Sciatic nerve (tissue), 2 donors: ENCODE measurements at places on chromosomes 1 and 21.

- no peak for DNase-seq
Measured at GRCh38 chr1:204503122-204503912, 8.7 kb upstream of the PIK3C2B start.

GRCh38 chr1:25545767-25546166 lies 2.4 kb downstream of the LDLRAP1 start:
- DNase-seq = no peak

DNA sequence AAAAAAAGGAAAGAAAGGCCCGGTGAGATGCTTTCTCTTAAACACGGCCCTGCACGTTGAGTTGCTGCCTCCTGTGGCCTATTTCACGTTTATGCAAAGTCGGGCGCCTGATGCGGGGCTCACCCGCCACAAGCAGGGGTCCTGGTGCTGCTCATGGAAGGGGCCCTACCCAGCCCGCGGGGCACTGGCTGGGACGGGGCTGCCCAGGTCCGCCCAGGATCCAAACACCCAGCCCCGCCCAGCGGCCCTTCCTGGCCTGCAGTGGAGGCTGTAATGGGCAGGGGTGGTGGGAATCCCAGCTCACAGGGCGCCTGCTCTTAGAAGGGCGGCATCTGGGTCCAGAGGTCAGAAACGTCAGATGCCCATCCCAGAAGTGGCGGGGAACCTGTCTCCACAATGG lies 1.6 kb downstream of the COL6A2 start:
- DNase-seq = peak; percentile 61

- DNase-seq = no peak
Measured at GRCh38 chr1:40315795-40316594, 1.1 kb downstream of the COL9A2 start.

- no peak for DNase-seq
Measured at GRCh38 chr1:84374991-84375696, 23.1 kb upstream of the DNASE2B start.

DNA sequence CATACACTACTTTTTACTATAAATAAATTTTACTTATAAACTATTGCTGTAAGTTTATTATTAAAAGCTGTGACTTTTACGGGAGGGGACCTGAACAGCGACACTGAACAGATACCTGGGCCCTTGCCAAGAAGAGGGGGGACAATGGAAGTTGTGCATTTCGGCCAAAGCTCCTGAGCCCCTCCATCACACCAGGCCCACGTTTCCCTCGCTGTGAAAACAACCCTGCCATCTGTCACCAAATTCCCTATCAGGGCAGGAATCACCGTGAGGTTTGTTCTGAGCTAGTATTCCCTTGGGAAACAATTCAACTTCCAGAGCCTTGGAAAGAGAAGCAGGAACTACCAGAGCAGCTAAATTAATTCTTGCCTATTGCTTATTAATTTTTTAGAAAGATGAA lies 37.0 kb downstream of the VTCN1 start:
- DNase-seq = no peak

GRCh38 chr1:84268346-84268745 lies 33.2 kb upstream of the SAMD13 start:
- no peak for DNase-seq

DNA sequence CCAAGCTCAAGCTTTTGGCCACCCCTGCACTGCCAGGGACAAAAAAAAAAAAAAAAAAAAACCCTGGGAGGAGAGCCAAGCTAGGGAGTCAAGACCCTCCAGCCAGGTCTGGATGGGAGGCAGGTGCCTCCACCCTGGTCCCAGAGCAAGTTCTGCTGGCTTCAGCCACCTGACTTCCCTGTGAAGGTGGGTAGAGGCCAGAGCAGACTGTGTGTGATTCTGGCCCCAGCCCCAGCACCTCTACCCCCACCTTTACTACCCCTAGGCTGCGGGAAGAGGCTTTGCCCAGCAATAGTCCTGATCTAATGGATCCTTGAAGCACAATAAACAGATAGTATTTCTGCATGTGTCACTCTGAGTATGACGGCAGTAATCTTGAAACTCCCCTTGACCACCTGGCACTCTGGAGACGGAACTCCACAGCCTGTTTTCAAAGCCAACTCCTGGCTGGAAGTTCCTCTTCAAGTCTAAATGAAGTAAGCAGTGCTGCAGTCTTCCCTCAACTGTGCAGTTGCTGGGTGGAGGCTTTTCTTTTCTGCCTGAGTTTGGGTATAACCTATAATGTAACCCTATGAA lies 9.8 kb downstream of the PDZK1IP1 start:
- DNase-seq = no peak

DNA sequence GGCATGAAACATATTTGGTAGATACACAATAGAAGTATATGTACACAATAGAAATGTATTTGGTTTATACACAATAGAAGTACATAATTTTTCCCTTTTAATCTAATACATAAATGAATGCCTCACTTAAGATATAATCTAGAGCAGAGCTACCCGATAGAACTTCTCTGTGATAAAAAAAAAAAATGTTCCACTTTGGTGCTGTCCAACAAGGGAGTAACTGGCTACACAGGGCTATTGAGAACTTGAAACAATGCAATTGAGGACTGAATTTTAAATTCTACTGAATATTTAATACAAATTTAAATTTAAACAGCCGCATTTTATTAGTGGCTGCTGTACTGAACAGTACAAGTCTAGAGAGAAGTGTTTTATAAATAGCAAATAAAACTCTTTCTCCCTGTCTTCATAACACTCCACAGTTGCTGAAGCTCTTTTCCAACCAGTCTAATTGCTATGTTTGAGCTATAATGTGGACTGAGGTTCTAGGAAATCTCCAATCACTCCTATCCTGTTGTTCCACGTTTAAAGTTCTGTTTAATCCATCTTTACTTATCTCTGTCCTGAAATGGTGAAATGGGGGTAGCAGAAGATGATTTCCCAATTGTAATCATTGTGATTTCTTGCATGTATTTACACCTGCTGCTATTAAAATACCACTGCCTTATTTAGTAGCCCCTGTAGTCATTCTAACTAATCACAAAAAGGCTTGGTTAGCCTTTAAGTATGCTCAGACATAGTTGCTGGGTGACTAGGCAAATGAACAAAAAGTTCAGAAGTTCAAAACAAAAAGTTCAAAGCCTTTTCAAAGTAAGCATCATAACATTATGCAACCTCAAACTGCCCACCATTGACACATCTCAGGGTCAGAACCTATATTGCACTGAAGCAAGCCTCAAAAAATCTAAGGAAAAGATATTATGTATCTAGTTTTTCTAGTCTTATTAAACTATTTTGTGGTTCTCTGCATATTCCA lies 192.3 kb upstream of the C1orf87 start:
- DNase-seq = no peak

DNA sequence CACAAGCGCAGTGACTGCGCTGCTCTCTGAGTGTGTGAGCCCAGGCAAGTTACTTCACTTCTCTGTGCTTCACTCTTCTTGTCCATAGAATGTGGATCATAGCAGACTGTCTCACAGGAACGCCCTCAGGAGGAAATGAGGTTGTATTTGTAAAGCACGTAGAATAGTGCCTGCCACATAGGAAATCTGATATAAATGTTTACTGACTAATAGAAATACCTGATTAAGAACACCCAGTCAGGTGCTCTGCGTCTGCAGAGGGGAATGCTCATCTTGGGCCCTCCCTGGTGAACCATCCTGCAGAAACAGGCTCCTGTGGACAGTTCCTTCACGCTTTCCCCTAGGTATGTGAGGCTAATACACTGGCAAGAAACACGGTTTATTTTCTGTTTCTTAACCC lies 100.3 kb downstream of the BEND5 start:
- no peak for DNase-seq
